ENCODE measurements at places on chromosomes 16 and 17.

DNA sequence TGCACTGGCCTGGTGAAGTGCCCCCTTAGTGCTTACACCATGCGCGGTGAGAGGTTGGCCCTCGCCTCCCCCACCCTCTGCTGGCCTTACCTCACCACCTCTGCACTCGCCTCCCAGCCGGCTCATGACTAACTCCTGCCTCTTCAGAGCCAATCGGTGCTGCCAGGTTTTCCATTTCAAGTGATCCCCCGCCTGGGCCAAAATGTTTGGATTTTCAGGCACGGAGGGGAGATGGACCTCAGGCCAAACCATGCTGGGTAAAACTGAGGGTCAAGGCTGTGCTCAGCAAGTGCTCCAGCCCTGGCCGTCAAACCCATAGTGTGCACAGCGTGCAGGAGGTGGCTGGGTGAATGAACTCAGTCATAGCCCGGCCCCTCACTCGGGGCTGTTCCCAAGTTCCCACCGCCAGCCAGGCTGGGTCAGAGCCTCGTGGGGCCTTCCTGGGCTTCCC is 175.4 kb downstream of the SEC14L1 start:
- no peak for DNase-seq

GRCh38 chr17:31401456-31402254 is 10.2 kb downstream of the RAB11FIP4 start:
- no peak for DNase-seq

- DNase-seq = no peak
These were observed 3.4 kb downstream of the ALDOA start for GRCh38 chr16:30068750-30069610.

DNA sequence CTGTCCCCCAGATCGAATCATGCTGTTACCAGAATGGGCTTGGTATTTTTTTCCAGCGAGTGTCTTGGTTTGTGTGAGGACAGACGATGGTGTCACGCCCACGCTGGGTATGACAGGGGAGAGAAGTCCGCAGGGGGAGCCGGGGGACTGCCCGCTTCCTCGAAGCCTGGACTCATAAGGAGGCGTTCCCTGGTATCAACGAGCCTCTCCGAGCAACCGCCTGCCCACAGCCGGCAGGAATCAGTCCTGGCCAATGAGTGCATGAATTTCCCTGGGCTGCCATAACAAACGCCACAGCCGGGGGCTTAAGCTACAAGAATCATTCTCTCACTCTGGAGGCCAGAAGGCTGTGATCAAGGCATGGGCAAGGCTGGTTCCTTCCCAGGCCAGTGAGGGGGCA is 26.1 kb upstream of the JPH3 start:
- no peak for DNase-seq

DNA sequence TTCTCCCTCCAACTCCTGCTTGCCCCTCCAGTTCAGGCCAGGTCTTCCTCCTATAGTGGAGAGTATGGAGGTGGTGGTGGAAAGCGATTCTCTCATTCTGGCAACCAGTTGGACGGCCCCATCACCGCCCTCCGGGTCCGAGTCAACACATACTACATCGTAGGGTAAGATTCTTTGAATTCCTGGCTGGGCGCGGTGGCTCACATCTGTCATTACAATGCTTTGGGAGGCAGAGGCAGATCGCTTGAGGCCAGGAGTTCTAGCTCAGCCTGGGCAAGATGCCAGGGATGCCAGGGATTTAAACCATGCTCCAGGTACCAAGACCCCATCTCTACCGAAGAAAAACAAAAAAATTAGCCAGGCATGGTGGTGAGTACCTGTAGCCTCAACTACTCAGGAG is 1.4 kb downstream of the ZG16 start:
- no peak for DNase-seq

GRCh38 chr16:14449334-14449733 is 180.7 kb downstream of the PARN start:
- DNase-seq = no peak

GRCh38 chr16:29126057-29126494 is 141.2 kb downstream of the LAT start:
- DNase-seq = no peak

- DNase-seq = no peak
These were observed 18.1 kb downstream of the TRPV2 start for GRCh38 chr17:16433514-16433913.

GRCh38 chr16:87250431-87250960 is 66.7 kb downstream of the C16orf95 start:
- DNase-seq = no peak

GRCh38 chr17:76993651-76994050 is 125.4 kb downstream of the MGAT5B start:
- no peak for DNase-seq

- DNase-seq = no peak
These were observed 18.0 kb downstream of the XPO6 start for GRCh38 chr16:28193530-28194423.

GRCh38 chr17:68790931-68791330 is 164.3 kb downstream of the ABCA8 start:
- no peak for DNase-seq

- DNase-seq = no peak
These were observed 7.2 kb downstream of the TP53I13 start for GRCh38 chr17:29575511-29576213.

DNA sequence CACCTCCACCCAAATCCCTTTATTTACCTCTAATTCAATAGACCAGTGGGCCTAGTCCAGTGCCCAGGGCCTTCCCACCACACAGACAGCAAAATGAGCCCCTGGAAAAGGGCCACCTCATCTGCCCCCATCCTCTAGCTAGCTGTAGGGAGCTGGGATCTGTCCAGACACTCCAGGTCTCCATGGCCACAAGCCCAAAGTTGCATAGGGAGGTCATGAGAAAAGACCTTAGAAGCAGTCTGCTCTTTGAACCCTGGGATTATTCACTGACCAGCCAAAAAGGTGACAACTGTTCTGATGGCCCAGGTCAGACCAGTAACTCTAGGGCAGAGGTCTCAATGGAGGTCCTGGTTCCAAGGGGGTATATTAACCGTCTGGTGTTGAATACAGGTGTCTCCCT is 2.0 kb downstream of the CUEDC1 start:
- DNase-seq = no peak

DNA sequence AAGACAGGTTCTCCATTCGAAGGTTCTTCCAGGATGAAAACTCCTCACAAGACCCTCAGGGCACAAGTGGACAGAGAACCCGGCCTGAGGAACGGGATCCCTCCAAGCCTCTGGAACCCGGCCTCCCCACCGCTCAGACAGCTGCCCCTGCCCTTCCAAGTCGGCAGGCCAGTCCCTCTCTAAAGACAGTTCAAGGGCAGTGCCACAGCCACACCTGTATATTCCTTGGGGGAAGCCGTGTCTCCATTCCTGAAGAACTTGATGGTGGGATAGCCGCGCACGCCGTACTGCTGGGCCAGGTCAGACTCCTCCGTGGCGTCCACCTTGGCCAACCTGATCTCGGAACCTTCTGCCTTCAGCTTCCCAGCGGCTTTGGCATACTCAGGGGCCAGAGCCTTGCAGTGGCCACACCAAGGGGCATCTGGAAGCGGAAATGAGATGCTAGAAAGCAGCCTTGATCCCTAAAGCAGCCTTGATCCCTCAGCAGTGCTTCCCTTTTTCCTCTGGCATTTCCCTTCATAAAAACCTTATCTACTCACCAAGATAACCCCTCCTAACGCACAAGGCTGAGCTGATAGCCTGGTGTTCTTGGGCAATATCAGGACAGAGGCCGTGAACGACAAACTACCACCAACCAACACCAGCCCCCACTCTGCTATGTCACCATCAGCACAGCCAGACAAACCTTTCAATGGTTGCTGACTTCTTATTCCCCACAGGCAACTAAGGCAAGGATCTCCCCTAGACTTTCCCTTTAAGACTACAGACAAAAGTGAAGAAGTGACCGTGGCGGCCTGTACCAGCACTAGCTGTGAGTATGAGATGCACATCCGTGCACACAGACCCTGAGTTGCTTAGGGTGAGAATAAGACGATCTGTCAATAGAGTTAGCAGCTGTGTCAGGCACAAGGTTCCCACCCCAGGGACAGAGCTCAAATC is 1.1 kb downstream of the P4HB start:
- DNase-seq = no peak

DNA sequence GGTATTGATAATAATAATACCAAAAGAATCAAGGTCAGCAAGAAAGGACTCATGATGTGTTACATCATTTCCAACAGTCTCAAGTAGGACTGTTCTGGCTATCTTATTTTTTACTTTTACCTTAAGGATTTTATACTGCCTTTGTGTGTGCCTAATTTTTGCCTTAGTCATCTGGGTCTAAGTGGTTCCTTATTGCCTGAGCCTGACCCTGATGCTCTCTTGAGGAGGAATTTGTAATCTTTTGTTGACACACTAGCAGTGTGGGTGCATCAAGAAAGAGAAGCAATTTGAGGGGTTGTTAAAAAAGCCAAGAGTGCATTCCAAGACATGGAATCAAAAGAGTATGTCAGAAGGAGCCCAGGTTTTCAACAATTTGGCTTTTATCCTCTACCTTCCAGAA is 59.3 kb downstream of the TMEM100 start:
- no peak for DNase-seq

DNA sequence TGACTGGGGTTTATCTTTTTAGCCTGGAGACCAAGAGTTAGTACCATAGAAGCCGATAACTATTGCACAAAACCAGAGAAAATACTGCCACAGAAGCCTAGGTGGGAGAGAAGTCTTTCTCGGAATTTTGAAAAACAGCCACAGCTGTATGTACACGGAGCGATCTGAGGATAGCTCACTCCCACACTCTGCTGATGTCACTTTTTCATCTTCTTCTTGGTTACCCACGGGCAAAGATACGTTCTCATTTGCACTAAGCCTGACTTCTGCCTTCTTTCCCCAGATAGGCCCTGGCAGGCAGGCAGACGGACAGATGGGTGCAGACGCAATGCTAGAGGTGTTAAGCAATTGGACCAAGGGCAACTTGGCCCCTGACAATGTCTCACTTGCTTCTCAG is 9.1 kb upstream of the CBX4 start:
- DNase-seq = no peak

DNA sequence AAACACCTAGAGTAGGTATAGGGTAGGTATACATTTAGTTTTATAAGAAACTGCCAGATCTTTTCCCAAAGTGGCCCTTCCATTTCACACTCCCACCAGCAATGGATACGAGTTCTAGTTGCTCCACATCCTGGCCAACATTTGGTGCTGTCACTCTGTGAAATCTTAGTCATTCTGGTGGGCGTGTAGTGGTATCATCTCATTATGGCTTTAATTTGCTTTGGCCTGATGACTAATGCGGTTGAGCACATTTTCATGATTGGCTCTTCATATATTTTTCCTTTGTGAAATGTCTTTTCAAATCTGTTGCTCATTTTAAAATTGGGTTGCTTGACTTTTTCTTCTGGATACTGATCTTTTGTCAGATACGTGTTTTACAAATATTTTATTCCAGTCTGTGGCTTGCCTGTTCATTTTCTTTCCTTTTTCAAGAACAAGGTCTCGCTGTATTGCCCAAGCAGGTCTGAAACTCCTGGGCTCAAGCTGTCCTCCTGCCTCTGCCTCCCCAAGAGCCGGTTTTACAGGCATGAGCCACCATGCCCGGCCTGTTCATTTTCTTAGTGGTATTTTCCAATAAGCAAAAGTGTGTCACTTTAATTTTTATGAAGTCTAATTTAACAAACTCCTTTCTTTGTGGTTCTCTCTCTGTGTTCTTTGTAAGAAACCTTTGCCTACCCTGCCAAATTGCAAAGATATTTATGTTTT is 192.4 kb downstream of the SEC14L1 start:
- DNase-seq = no peak

DNA sequence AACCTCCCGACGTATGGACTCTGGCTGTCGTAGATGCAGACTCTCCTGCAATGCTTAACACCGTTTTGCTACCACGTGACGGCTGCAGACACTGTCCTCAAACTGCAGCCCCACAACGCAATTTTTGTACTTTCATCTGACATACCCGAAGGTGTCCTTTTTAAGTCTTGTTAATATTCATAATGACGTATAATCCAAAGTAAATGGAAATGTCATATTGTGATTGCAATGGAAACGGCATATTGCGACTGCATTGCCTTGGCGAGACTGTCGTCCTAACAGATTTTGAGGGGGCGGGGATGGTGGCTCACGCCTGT is 79.3 kb upstream of the TBC1D3K start:
- DNase-seq = no peak

- DNase-seq = no peak
These were observed 110.1 kb upstream of the SMURF2 start for GRCh38 chr17:64771980-64772844.

DNA sequence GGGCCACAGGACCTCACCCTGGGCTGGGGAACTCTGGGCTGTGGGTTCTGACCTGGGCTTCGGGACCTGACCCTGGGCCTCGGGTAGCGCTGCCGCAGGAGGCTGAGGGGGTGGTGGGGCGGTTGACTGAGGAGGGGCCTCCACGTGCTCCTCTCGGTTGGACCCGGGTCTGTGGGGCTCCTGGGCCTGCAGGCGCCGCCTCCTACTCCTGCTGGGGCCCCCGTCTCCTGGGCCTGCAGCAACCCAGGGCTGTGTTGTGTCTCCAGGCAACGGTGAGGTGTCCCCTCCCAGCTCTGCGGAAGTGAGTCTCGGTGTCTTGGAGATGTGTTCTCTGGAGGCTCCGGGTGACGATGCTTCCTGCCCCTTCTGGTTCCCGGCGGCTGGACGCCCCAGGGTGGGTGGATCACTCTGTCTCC is 41.5 kb upstream of the GNG13 start:
- DNase-seq = no peak

DNA sequence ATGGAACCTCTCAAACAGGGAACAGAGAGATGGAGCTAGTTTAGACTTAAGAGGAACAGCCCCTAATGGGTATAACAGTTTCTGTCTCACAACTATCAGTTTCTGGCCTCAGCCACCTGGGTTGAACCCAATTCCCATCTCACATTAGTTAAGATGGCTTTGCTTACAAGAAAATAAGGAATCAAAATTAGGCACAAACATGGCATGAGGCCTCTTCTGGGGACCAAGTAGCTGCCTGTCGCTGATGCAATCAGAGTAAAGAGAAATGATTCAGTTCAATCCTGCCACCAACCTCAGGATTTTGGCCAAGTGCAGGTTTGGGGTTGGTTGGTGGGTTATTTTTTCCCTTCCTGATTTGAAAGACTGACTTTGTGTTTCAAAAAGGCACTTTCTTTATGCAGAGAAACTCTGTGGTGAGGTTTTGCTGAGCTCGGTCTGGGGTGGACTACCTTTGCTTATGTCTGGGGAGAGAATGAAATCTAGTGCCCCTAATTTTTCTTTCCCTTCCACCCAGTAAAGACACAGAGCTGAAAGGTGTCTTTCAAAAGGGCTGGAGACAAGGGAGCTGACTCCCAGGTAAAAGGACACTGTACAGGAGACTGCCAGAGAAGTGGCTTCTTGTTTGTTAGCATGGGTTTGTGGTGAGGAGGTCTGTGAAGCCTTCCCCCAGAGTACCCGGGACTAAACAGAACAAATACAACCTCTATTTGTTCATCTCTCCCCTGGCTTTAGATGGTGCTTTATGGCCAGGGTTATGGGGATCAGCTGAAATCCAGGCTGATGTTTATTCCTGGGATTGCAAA is 44.8 kb upstream of the NFAT5 start:
- no peak for DNase-seq

Measured in activated CD8-positive, alpha-beta memory T cell treated with anti-CD3 and anti-CD28 coated beads for 1 hour (primary cell).